SK-N-DZ (cell line): ENCODE measurements at places on chromosomes 1 and 21.

- DNase-seq = no peak
Observed at GRCh38 chr1:168470901-168471431, 72.8 kb downstream of the XCL2 start.

DNA sequence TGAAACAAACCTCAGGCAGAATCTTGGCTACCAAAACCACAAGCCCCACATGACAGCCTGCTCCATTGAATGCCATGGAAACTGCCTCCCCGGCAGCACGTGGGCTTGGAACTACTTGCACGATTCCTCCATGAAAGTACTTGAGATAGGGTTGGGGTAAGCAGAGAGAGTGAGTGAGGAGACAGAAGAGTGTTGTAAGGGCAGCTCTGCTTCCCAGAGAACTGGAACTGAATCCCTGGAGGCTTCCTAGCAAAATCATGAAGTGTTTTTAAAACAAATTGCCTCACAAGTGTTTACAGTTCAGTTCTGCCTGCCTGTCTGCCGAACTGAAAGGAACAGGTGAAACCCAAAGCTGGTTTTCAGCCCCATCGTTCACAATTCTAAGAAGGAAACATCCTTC lies 35.3 kb upstream of the DNASE2B start:
- no peak for DNase-seq

DNA sequence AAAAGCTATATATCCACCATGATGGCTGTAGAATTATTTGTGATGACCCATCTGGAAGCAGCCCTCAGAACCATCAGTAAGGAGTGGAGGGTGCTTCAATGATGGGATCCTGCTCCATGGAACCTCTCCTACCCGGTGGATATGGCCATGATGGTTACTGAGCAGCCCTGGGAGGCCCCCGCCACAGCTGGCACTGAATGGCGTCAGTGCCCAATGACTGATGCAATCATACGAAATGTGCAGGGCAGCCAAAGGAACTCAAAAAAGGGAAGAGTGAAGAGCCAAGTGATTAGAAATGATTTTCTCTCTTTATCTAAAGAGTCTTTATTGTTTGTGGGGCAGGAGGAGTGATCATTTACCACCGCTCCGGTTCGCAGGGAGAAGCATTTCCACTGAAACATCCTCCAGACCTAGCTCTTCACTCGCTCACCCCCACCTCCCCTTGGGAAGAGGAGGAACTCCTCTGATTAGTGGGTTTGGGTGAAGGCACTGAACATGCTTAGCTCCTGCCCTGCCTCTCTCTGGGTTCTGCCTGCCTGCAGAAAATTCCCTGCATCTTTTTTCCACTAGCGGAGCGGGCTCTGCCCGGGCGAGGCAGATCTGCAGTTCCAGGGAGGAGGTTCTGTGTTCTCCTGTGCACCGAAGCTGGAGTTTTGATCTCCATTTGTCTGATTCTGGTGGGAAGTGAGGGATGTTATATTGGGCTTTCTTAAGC lies 260.3 kb downstream of the GRIK3 start:
- DNase-seq = no peak

DNA sequence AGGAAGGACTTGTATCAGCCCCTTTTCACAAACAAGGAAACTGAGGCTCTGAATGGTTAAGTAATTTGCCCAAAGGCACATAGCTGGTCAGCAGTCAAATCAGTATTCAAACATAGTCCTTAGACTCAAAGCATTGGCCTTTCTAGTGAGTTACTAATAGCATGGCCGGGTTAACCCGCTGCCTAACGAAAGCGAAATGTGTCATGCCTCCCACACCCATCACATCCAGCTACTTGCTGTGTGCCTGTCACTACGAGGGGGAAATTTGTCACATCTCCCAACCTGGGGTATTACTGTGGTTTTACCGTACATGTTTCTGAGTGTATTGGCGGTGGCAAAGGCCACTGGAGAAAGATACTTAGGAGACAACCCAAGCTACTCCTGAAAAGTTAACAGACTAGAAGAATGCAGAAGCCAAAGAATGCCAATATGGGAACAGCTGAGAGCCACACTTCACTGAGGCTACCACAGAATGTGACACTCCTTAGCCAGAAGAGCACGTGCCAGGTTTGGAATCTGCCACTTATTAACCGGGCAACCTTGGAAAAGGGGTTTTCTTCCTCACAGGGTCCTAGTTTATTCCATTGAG lies 363.5 kb downstream of the KCNH1 start:
- no peak for DNase-seq

GRCh38 chr1:147721716-147722115 lies 38.7 kb downstream of the GJA5 start:
- no peak for DNase-seq
